GM13977 (cell line): ENCODE measurements at places on chromosomes 6 and 20.

DNA sequence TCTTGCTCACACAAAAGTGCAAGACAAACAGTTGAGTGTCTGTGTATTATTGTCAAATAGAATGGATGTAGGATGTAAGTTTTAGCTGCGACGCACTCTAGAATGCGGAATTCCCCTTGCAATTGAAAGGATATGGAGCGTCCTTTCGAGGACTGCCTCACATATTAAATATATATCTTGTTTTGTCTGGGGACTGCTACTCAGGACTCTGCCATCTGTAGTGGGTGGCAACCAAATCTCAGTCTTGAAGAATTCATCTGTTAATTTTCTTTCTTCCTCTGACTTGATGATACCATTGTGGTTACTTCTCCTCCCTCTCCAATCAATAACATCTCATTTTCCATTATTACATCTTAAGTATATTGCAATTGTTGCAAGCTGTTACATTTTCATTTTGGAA is 121.6 kb downstream of the SOX4 start:
- no peak for DNase-seq

- no peak for DNase-seq
These were observed 9.7 kb upstream of the IBTK start for GRCh38 chr6:82257088-82257774.

GRCh38 chr20:46276531-46276930 is 31.8 kb downstream of the CDH22 start:
- no peak for DNase-seq

- DNase-seq, result no peak
These were observed 468.2 kb downstream of the MMUT start for GRCh38 chr6:48994811-48995210.

- no peak for DNase-seq
These were observed 33.6 kb downstream of the GFOD1 start for GRCh38 chr6:13453771-13454251.

DNA sequence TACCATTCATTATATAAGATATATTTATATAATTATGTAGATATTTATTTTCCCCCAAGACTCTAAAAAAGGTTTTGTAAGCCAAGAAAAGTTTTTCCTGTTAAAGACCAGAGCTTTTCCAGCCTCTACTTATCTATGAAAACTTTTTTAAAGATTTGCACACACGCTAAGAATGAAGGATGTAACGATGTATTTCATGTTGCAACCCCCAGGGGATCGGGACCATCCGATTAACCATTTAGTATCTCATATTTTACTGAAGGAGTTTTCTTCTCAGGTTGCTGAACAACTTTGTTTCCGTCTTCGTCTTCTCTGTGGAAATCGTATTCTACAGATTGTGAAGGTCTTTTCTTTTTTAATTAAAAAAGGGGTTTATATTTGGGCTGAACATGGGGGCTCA is 70.0 kb upstream of the SASH1 start:
- no peak for DNase-seq

DNA sequence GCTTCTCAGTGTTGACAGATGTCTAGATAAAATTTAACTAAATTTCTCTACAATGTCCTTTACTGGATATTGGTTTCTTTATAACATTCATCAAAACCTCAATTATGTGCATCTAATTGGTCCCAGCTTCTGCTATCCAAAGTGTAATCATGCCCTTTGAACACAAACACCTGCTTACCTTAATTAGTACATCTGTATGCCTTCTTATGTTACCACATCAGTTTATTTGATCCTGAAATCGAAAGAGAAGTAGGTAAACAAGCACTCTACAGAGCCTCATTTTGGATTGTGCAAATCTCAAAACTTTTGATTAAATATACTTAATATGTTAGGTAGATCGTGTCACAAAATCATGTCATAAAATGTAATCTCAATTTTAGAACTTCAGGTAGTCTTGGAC is 36.5 kb downstream of the TAB2 start:
- no peak for DNase-seq

DNA sequence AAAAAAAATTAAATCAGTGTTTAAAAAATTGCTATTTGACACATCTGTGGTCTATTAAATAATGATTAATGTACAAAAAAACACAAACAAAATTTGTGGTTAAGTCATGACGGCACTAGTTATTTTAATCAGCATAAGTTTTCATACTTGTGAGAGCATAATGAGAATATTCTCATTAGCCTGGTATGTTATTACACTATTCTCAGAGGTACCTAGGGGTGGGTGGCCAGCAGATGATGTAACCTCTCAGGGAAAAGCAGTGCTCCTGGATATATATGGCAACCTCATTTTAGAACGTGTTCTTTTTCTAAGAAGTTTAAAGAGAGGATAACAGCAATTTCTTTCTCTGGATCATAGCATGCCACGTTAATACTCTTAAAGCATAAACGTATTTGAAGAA is 109.2 kb downstream of the GJA1 start:
- DNase-seq, result no peak

DNA sequence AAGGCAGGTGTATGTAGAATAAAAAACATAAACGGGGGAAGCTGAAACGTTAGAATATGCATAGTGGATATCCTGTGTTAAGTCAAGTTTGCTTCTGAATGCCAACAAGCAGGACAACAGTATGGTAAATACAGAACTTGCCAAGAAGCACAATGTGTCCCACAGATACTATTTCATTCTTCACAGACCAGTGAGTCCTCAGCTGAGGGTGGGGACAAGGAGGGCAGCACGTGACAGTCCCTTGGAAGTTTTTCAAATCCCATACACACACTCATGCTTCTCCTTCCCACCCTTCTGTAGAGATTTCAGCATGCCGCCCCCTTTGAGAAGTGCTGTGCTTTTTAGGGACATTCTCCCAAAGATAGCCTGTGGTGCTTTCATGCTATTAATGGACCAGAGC is 268.5 kb upstream of the ECI2 start:
- no peak for DNase-seq

- DNase-seq, result no peak
These were observed 19.3 kb downstream of the RBM38 start for GRCh38 chr20:57410398-57410920.

DNA sequence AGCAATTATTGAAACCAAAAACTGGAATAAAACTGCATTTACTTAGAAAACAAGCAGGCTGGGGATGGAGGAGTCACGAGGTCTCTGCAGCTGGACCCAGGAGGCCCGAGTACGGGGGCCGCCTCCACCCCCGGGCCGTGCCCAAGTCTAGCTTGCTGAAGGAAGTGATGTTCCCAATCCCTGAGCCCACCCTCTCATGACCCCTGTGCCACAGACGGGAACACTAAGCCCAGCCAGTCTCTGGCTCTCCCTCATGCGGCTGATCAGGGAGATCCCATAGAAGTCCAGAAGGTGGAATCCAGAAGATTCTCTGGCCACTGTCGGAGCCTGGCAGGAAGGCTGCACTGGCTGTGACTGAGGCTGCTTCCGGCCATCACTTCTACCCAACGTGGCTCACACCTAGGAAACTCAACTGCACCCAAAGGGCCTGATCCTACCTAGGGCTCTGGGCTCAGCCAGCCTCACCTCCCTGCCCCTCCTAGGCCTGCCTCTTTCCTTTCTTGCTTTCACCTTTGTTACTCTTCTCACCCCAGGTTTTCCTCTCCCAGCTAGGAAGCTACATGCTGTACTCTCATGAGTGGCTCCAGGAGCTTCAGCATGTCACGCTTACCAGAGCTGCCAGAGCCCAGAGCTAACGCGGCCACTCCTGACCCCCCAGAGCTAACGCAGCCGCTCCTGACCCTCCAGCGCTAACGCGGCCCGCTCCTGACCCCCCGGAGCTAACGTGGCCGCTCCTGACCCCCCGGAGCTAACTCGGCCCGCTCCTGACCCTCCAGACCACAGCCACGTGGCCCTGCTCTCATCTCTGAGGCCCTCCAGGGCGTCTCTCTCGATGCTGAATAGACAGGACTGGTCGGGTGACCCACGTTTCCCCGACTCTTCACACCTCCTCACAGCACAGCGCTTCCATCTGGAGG is 24.7 kb upstream of the HELZ2 start:
- no peak for DNase-seq

- no peak for DNase-seq
These were observed 3.8 kb upstream of the CPXM1 start for GRCh38 chr20:2804041-2804828.

DNA sequence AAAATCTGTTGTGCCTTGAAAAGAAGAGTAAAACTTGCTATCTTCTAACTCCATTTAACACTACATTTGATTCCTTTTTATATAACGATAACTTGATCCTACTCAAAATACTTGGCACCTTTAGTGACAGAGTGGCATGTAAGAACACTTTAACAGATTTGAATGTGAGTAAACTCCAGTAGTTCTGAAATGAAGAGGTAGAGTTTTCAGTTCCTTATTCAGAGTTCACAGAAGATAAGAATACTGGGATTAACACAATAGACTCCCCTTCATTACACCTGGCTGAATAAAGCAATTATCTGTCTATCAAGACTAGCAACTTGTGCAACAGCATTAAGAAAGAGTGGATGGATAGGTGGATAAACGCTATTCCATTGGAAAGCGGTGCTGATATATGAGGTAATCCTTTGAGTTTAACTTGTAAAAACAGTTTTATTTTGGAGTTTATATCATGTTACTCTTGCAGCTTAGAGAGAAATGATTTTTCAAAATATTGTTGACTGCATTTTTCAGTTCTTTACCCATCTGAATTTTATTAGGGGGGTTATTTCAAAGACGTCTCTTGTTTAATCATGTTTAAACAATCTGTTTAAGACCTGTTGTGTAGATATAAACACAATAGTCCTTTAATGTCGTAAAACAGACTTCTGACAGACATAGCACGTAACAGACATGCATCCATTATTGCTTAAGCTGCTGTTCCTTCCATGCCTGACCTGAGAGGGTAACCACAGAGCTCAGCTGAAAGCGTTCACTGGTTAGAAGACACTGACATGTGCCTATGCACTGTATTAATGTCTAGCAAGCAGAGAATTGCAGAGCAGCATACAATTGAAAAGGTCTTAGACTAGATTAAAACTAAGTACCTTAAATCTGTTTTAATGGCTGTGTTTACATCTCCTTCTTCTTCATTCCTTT is 102.4 kb upstream of the SUPT3H start:
- DNase-seq, result peak; percentile 17

DNA sequence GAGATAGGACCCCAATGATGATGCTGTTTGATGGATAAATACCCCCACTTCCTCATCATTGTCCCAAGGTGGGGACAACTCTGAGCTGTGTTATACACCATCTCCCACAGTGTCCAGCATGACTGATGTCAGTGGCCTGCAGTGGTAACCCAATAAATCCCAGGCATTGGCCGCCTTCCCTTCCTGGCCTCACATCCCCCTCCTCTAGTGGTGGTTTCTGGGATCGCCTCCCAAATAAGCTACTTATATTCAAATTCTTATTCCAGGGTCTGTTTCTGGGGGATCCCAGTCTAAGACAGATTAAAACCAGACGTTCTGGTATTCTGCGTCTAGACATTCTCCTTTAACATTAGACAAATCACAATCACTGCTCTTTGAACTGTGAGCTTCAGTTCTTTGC is 90.6 kb downstream of the SCP2D1 start:
- DNase-seq, result no peak

- DNase-seq, result no peak
These were observed 61.6 kb upstream of the DSP start for GRCh38 chr6:7479801-7480266.

DNA sequence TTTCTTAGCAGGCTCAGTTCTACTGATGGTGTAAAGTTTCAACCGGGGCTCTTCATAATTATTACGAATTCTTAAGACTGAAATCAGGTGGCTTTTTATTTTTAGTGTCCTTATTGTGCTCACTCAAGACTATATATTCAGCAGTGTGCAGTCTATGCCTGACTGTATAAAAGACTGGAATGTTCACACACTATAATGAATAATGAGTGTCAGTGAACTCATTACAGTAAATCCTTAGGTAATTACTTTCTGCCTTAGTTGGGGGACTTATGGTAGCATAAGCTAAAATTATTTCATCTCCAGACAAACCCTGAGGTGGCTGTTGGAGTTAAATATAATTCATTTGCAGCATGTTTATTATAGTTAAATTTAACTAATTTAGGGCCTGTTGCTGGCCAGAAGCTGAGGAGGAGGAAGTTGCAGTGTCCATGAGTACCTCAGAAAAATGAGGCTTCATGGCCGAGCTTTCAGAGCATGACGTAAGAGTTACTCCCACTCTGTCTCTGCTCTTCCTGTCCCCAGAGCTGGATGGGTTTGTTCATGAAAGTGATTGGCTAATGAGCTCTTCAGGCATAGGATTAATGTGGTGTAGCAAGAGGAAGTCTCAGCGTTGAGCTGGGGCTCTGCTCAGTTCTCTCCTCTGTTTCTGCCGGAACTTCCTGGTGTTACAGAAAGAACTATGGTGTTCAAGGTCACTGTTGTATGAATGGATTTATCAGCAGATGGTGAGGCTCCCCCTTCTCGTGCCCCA is 335.7 kb downstream of the NRN1 start:
- peak; percentile 49 for DNase-seq

DNA sequence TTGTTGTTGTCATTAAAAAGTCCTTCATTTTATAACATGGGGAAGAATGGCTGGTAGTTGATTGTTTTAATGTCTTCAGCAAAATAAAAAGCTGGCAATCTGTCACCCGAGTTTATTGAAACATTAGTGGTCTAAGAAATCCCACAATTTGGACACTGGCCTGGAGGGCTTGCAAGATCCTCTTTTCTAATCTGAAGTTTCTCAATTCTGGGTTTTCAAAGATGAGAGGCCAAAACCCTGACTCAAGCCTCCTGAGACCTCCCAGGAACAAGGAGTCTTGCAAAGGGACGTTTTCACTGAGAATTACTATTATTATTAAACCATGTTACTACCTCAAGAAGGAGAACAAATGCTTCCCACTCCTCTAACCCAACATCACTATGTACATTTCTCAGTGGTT is 19.5 kb downstream of the MAP1LC3A start:
- DNase-seq, result no peak

GRCh38 chr6:7183707-7184106 is 75.9 kb downstream of the RREB1 start:
- DNase-seq, result no peak

DNA sequence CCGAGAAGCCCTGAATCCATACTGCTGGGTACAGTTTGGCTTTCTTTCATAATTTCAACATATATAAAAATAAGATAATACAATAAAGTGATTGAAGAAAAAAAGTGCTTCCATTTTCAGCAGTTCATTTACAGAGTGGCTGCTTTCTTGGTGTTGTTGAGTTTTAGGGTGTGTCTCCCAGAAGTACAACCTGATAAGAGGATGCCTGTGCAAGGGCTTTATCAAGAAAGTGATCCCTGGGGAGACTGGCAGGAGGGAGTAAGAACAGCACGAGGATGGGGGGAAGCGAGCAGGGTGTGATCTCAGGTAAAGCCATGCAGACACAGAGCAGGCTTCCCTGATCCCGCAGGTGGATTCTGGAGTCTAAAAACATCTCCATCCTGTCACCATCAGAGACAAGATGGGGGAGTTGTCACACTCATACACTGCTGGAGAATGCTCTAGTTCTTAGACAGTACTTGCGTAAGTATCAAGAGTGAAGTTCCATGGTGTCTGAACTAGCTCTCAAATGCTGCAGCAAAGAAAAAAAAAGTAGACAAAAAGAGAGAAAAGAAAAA is 395.9 kb downstream of the CDH26 start:
- no peak for DNase-seq

GRCh38 chr6:163412801-163413344 is 1.6 kb upstream of the QKI start:
- no peak for DNase-seq

GRCh38 chr6:131001945-131002660 is 60.9 kb downstream of the EPB41L2 start:
- no peak for DNase-seq
